ENCODE measurements at places on chromosomes 11 and 22. TPM values are rescaled to one million over a fixed set of nuclear protein-coding genes. Genes with fewer than 3 reads are reported as not detected.
A peak's percentile ranks its signal among the peaks of the same experiment; 100 is the strongest.

- H3K4me3 ChIP-seq: no peak overlapping the region
- peaks cover 7% of the 10 kb centered on the region for H3K4me1 ChIP-seq
- no peaks in the 10 kb centered on the region for H3K27me3 ChIP-seq
- H3K36me3 ChIP-seq: no peaks in the 10 kb centered on the region
- no peak overlapping the region for H3K27ac ChIP-seq
- no peak for DNase-seq
These were observed 3.4 kb downstream of the C11orf71 start for GRCh38 chr11:114396916-114397315.

Gene CYB5R3
- 72.6 TPM for total RNA-seq

Gene OR5T2
- not detected for total RNA-seq

- DNase-seq: no peak
- H3K36me3 ChIP-seq: no peaks in the 10 kb centered on the region
- no peak overlapping the region for H3K27ac ChIP-seq
- no peaks in the 10 kb centered on the region for H3K4me1 ChIP-seq
- no peak overlapping the region for H3K4me3 ChIP-seq
These were observed 3.9 kb upstream of the PLA2G3 start for GRCh38 chr22:31144223-31144622.

Gene HTR3A
- not detected for total RNA-seq

DNA sequence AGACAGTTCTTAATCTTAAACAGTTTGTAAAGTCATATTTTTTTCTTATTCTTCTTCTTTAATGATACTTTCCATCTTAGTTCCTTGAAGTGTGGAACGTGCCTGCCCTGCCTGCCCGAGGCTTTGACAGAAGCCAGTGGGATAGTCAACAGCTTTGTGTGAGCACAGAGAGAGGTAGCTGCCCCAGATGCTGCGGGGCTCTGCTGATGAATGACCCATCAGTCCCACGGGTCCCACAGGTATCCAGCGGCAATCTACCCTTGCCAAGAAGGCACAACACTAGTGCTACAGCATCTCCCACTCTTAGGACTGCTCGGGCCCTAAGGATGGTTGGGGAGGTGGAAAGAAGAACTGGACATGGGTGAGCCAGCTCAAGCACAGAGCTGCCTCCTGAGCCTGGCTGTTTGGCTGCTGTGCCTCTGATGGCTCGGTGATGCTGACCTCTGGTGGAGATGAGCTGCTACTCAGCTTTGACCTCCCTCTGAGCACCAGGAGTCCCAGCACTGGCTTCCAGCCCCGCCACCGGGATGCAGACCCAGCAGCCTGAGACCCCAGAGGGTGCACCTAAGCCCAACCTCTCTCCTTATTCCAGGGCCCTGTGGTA, 11.8 kb upstream of the APLNR start:
- H3K27me3 ChIP-seq: no peaks in the 10 kb centered on the region
- no peak overlapping the region for H3K27ac ChIP-seq
- no peak overlapping the region for H3K4me3 ChIP-seq

GRCh38 chr22:45879552-45879949, 97.4 kb downstream of the WNT7B start:
- H3K27ac ChIP-seq: no peak overlapping the region
- no peak for DNase-seq
- H3K27me3 ChIP-seq: peaks cover 19% of the 10 kb centered on the region
- no peak overlapping the region for H3K4me3 ChIP-seq
- no peaks in the 10 kb centered on the region for H3K4me1 ChIP-seq
- H3K36me3 ChIP-seq: no peaks in the 10 kb centered on the region

DNA sequence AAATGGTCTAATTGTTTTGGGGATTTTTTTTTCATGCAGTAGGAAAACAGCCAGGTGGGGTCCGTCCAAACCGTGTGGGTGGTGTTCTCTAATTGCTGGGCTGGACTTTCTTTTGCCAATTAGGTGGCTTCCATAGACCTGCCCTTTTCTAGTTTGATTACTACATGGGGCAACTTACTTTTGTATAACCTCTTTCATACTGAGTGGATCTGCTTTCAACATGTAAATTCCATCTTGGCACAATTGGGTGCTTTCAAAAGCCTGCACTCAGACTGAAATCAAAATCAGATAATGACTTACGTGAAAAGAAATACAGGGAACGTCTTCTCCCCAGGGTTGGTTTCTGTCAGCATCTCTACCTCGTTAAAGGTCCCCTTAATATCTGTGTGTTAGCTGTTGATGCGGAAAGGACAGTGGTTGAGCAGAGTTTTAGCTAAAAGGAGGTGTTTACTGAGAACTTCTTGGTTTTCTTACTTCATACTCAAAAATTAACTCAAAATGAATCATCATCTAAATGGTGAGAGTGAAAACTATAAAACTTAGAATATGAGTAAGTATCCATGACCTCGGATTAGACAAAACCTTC, 72.1 kb downstream of the BARX2 start:
- DNase-seq: no peak
- H3K36me3 ChIP-seq: no peaks in the 10 kb centered on the region
- no peak overlapping the region for H3K27ac ChIP-seq
- H3K27me3 ChIP-seq: no peaks in the 10 kb centered on the region

DNA sequence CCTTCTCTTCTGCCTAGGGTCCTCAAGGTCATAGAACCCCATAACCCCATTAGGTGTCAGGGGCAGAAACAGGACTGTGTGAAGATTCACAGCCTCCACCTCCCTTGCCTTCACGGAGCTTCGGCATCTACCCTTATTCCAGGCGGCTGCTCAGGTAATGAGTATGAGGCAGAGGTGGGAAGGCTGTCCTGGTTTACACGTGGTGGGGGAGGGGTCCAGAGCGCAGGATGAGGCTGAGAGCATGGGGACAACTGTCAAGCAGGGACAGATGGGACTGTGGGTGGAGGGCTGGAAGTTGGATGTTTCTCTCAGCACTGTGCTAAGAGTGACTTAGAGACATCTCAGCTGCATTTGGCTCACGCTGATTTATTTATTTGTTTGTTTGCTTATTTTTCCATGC, 4.3 kb upstream of the RAD9A start:
- no peak for DNase-seq
- no peak overlapping the region for H3K4me3 ChIP-seq
- H3K27me3 ChIP-seq: no peaks in the 10 kb centered on the region
- H3K27ac ChIP-seq: no peak overlapping the region

DNA sequence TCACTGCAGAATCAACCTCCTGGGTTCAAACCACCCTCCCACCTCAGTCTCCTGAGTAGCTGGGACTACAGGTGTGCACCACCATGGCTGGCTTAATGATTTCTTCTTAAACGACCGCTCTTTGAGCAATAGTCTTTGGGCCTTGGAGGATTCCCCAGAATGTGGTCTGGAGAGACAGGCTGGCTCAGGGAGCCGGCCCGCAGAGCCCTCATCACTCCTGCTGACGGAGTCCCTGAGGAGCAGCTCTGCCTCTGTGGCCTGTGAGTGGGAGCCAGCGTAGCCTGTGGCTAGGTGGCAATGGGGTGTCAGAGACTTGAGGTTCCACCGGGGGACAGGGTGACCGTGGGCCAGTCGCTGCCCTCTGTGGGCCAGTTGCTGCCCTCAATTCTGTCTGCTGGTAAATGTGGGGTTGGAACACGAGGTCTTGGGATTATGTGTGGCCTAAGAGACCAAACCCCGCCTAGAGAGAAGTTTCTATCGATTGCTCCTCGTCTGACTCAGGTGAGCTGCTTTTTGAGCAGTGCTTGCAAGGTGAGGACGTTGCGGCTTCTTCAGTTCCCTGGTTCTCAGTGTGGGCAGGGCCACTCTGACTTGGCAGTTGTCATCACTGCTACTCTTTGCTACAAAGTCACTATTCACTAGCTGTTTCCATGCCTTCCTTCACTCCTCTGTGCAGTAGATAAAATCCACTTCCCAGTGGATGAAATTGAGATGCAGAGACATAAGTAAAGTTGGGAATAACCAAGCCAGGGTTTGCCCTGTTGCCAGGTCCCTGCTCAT, 124.8 kb upstream of the NECTIN1 start:
- H3K4me3 ChIP-seq: no peak overlapping the region
- H3K27me3 ChIP-seq: no peaks in the 10 kb centered on the region
- no peak for DNase-seq
- no peaks in the 10 kb centered on the region for H3K36me3 ChIP-seq
- no peaks in the 10 kb centered on the region for H3K4me1 ChIP-seq

- no peak overlapping the region for H3K4me3 ChIP-seq
- no peak overlapping the region for H3K27ac ChIP-seq
- no peaks in the 10 kb centered on the region for H3K36me3 ChIP-seq
- H3K27me3 ChIP-seq: no peaks in the 10 kb centered on the region
- DNase-seq: no peak
These were observed 25.1 kb upstream of the CAVIN3 start for GRCh38 chr11:6345366-6345765.

Gene C11orf87
- not detected for total RNA-seq

Gene KDM4E
- total RNA-seq: not detected

GRCh38 chr11:38131535-38131934, 1533.5 kb upstream of the RAG2 start:
- H3K36me3 ChIP-seq: no peaks in the 10 kb centered on the region
- no peak overlapping the region for H3K27ac ChIP-seq
- DNase-seq: no peak
- no peaks in the 10 kb centered on the region for H3K27me3 ChIP-seq

GRCh38 chr11:65817312-65817834, 16.4 kb upstream of the SNX32 start:
- peaks cover 14% of the 10 kb centered on the region for H3K4me1 ChIP-seq
- H3K36me3 ChIP-seq: no peaks in the 10 kb centered on the region
- no peak for DNase-seq

Gene SCN2B
- total RNA-seq: not detected

DNA sequence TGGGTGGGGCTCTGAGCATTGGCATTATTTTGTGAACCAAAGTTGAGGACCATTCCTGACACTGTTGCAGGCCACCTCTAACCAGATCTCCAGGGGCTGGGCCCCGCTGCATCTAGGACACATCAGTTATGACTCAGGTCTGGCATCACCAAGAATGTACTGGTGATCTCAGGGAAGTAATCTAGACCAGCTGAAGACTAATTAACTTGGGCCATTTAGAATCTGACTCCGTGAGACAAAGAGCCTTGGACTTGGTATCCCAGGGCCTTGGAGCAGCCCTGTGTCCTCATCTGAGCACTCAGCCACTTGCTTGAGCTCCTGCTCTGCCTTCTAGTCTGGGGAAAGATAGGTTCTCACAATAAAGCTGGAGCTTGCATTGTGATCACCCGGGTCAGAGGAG, 200.6 kb downstream of the KIRREL3 start:
- no peaks in the 10 kb centered on the region for H3K36me3 ChIP-seq
- H3K4me1 ChIP-seq: no peaks in the 10 kb centered on the region
- H3K4me3 ChIP-seq: no peak overlapping the region
- no peak for DNase-seq

DNA sequence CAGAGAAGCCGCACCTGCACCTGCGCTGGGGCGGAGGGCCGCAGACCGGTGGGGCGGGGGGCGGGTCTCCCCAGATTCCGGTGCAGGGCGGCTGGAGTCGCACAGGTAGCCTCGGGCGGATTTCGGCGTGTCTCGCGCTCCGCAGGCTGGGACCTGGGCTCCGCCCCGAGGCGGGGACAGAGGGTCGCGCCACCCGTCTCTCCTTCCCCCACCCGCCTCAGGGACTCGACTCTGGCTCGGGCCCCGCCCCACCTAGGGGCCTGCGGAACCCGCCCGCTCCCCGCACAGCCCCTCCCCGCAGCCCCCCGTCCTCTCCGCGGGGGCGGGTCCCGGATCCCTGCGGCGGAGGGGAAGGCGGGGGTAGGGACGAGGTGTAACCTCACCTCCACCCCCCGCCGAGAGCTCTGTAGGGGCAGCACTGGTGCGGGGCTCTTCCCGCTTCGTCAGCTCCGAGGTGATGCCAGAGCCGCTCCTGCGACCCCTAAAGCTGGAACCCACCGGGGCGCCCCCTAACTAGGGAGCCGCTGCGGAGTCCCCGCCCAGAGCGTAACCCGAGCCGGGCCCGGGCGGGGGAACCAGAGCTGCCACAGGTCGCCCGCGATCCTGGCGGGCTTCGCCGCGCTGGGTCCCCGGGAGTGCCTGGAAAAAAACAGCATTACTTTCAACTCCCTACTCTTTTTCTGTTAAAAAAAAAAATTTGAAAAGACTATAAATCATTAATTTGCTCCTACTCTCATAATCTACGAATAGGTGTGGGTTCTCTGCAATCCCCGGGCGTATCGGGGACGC, at the start of gene SLC29A2:
Gene SLC29A2, minus strand, starts transcription at position 134 of the 789 bp plus-strand sequence. CDS start 169 bp downstream, outside the sequence.
- no peaks in the 10 kb centered on the region for H3K36me3 ChIP-seq
- peak within 1 kb of the TSS; percentile 70 for H3K4me3 ChIP-seq
- no peaks in the 10 kb centered on the region for H3K27me3 ChIP-seq
- H3K27ac ChIP-seq: peak within 1 kb of the TSS; percentile 37
- H3K4me1 ChIP-seq: peaks cover 15% of the 10 kb centered on the region
- peak; percentile 85 for DNase-seq

Gene CSNK2A3
- total RNA-seq: not detected

Gene BACE1
- 0.79 TPM for total RNA-seq

Measured in natural killer cell (primary cell).